ENCODE measurements at places on chromosomes 2 and 18. TPM values are rescaled to one million over a fixed set of nuclear protein-coding genes. Genes with fewer than 3 reads are reported as not detected.

The FBXO41 gene
- total RNA-seq = 2.1 TPM

The CPO gene
- total RNA-seq = 0.12 TPM

The VAMP5 gene
- 27.1 TPM for total RNA-seq

The DSG1 gene
- total RNA-seq = not detected

The ATP6V1C2 gene
- under 0.01 TPM for total RNA-seq

The UGT1A7 gene
- not detected for total RNA-seq

The ERICH2 gene
- 0.33 TPM for total RNA-seq

The GNAL gene
- total RNA-seq = 0.22 TPM

The OSBPL6 gene
- 3.6 TPM for total RNA-seq

The NR4A2 gene
- total RNA-seq = 0.11 TPM

The SKOR2 gene
- total RNA-seq = not detected

The SCG2 gene
- total RNA-seq = 0.44 TPM

The CAVIN2 gene
- total RNA-seq = 1.2 TPM

The RAB11FIP5 gene
- 48.5 TPM for total RNA-seq

The BOLL gene
- total RNA-seq = not detected
